Kidney epithelial cell (primary cell): ENCODE measurements at places on chromosomes 1 and 21.

DNA sequence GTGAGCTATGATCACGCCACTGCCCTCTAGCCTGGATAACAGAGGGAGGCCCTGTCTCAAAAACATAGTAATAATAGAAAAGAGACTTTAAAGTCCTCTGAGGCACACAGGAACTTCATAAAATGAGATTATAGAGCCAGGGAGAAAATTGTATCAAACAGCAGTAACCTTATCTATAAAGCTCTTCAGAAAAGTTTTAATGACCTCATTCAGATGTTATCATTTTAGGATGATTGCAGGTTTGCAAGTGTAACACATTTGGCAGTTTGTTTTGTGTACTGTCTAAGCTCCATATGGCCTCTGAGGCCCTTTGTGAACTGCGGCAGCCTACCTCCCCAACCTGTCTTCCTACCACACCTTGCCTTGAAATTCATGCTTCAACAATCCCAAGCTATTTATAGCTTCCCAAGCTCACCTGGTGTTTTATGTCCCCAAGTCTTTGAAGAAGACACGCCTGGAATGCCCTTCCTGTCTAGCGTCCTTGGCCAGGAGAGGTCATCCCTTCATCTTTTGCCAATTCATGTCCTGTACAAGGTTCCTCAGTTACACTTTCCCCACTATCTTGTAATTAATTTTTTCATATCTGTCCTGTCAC lies 8.5 kb upstream of the AKNAD1 start:
- DNase-seq: no peak

- DNase-seq: no peak
Measured at GRCh38 chr1:84781946-84782771, 91.9 kb upstream of the SSX2IP start.

- DNase-seq: no peak
Measured at GRCh38 chr21:42503711-42504110, 7.7 kb upstream of the RSPH1 start.

GRCh38 chr1:201359031-201359872 lies 18.2 kb downstream of the TNNT2 start:
- no peak for DNase-seq

DNA sequence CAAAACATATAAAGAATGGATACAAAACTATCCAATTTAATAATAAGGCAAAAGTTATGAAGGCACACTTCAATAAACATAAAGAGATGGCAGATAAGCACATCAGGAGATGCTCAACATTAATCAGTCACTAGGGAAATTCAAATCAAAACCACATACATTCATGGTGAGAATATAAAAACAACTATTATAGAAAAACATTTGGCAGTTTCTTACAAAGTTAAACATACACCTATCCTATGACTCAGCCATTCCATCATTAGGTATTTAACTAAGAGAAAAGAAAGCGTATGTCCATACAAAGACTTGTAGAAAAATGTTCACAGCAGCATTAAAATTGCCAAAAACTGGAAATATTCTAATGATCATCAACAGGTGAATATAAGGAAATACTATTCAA lies 44.3 kb downstream of the KIFAP3 start:
- DNase-seq: no peak

DNA sequence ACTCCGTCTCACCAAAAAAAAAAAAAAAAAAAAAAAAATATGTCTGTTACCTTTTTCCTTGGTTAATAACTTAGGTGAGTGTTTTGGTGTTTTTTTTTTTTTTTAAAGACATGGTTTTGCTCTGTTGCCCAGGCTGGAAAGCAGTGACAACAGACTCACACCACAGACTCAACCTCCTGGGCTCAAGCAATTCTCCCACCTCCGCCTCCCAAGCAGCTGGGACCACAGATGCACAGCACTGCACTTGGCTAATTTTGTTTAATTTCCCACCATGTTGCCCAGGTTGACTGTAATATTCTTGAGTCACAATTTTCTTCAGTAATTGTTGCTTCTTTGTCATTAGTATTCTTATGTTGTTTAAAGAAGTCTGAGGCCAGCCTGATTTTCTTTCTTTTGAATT lies 149.2 kb upstream of the SYT6 start:
- no peak for DNase-seq

GRCh38 chr1:223308136-223308535 lies 55.8 kb downstream of the SUSD4 start:
- no peak for DNase-seq

GRCh38 chr1:19220991-19221390 lies 10.9 kb upstream of the UBR4 start:
- no peak for DNase-seq

GRCh38 chr1:15680561-15681348 lies 3.4 kb upstream of the PLEKHM2 start:
- peak; percentile 93 for DNase-seq

- DNase-seq: peak; percentile 12
Measured at GRCh38 chr1:92822879-92823278, 9.0 kb upstream of the RPL5 start.

GRCh38 chr1:27591622-27592021 lies 12.3 kb downstream of the AHDC1 start:
- no peak for DNase-seq

- no peak for DNase-seq
Measured at GRCh38 chr1:232423591-232423990, 206.3 kb downstream of the SIPA1L2 start.
